ENCODE measurements at places on chromosomes 1 and 21. TPM values are rescaled to one million over a fixed set of nuclear protein-coding genes. Genes with fewer than 3 reads are reported as not detected.

DNA sequence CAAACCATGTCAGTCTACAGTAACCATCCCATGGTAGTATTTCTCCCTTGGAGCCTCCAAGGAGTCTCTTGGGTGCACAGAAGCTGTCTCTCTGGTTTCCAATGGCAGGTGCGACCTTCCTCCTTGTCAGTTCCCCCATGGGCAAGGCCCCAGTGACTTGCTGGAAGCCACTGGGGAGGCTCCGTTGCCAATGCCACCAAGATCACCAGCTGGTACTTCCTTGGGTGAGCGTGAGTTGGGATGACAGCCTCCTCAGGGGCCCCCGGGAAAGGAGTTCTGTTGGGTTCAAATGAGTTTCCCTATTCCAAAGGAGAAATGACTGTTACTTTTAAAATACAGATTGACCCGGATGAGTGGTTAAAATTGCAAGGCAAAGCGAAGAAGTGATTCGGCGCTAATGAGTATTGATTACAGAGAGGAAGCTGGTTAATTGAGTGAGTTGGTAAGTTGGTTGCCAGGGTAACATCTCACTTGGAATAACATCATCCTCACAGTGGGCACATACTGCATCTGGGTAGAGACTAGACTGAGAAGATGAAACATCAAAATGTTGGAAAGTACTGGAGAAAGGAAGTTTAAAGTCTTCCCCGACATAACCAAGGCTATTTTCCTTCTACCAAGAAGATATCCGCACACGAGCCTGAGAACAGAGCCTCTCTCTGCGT lies 53.0 kb upstream of the LAPTM5 start:
- DNase-seq: no peak
- H3K4me3 ChIP-seq: no peak overlapping the region
- peaks cover 19% of the 10 kb centered on the region for H3K27me3 ChIP-seq
- peaks cover 27% of the 10 kb centered on the region for H3K4me1 ChIP-seq
- peak overlapping the region; percentile 66 for H3K27ac ChIP-seq

The CD1E gene
- total RNA-seq: not detected

DNA sequence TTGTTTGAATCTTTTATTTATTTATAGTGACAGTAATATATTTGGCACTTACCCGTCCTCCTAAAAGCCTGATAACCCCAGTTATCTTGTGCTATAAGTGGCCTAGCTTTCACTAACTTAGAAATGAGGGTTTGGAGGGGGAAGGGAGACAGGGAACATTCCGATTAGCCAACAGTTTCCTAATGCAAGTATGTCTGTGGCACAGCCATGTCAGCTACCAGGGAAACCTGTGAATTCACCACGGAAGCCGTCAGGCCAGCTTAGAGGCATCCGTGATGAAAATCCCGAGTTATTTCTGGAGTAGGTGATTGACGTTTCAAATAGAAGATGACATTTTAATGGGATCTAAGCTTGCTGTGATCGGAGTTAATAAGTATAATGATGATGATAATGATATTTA lies 39.4 kb upstream of the BCL10 start:
- no peaks in the 10 kb centered on the region for H3K36me3 ChIP-seq
- no peak for DNase-seq
- H3K27me3 ChIP-seq: no peaks in the 10 kb centered on the region
- no peak overlapping the region for H3K4me3 ChIP-seq

The TEDDM1 gene
- total RNA-seq: not detected

The CDC7 gene
- total RNA-seq: 2.8 TPM

The GUCA2B gene
- not detected for total RNA-seq

GRCh38 chr1:9798236-9799130 lies 25.3 kb downstream of the CLSTN1 start:
- peak overlapping the region; percentile 8 for H3K27ac ChIP-seq
- H3K27me3 ChIP-seq: no peaks in the 10 kb centered on the region
- H3K36me3 ChIP-seq: no peaks in the 10 kb centered on the region
- H3K4me1 ChIP-seq: peaks cover 55% of the 10 kb centered on the region
- no peak overlapping the region for H3K4me3 ChIP-seq

The EDN2 gene
- total RNA-seq: 15.7 TPM

- no peak overlapping the region for H3K4me3 ChIP-seq
- no peaks in the 10 kb centered on the region for H3K36me3 ChIP-seq
- H3K27me3 ChIP-seq: no peaks in the 10 kb centered on the region
- DNase-seq: no peak
- H3K27ac ChIP-seq: no peak overlapping the region
Observed at GRCh38 chr1:204961765-204962419, 81.1 kb upstream of the CNTN2 start.

DNA sequence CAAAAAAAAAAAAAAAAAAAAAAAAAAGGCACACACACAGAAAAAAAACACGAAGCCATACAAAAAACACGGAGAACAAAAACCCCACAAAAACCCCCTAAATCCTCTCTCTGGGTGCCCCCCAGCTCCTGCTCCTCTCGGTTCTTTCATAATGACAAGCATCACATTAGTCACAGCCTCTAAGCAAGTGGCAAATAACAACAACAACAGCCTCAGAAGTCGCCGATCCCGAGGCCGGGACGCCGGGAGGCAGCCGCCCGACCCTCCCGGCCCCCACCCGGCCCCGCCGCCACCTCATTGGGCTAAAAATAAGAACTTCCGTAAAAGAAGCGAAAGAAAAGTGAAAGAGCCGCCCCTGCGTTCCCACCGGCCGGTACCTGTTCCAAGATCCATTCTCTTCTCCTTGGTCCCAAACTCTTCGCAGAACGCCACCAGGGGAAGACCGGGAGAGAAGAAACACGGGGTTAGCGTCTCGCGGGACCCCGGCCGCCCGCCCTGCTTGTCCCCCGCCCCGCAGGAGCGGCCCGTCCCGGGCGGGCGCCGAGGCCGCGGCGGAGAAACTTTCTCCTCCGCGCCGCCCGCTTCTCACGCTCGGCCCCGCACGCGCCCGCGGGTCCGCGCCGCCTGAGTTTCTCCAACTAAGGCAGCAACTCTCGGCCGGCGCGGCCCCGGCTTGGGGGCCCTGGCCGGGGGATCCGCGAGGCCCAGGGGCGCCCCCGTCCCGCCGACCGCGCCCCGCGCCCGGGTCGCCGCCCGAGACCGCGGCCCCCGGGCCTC lies 102.8 kb downstream of the CASZ1 start:
- peak overlapping the region; percentile 94 for H3K27ac ChIP-seq
- peak; percentile 49 for DNase-seq
- no peaks in the 10 kb centered on the region for H3K36me3 ChIP-seq
- peaks cover 55% of the 10 kb centered on the region for H3K4me1 ChIP-seq
- peak overlapping the region; percentile 87 for H3K4me3 ChIP-seq

DNA sequence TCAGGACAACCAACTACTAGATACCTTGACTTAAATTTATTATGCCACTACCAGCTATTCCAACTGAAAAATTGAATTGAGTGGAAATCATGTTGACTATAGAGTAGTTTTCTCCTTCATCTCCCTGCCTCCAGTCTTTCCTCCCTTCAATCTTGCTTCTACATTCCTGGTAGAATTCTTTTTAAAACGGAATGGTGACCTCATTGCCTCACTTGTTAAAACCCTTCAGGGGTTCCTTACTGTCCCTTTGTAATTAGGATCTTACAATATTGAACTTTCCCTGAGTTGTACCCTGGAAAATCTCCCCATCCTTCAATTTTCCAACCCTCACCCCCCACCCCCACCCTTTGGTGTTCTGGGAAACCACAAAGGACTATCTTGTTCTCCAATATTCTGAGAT lies 82.8 kb upstream of the ZNF326 start:
- H3K27me3 ChIP-seq: no peaks in the 10 kb centered on the region
- no peak overlapping the region for H3K27ac ChIP-seq
- no peaks in the 10 kb centered on the region for H3K36me3 ChIP-seq
- no peak overlapping the region for H3K4me3 ChIP-seq
- no peak for DNase-seq

The DIO1 gene
- not detected for total RNA-seq

Measured in transverse colon (tissue), 4 donors.